ENCODE measurements at places on chromosomes 7 and 10.

- ATAC-seq, result no peak
Measured at GRCh38 chr7:55770778-55771177, 91.8 kb downstream of the SEPTIN14 start.

DNA sequence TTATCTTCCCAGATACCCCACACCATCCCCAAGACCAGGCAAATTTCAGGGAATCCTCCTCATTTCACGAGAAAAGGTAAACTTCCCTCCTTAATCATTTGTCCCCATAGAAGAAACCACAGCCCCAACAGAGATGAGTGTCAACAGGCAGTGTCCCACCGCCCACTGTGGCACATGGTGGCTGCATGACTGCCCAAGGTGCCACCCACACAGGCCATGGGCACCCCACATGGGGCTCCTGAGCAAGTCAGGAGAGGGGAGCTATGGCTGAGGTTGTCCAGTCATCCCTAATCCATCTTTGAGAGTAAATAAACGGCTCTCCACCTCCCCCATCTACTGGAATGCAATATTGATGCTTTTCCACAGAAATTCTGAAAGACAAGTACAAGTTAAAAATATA, 44.1 kb downstream of the ANTXRL start:
- peak; percentile 48 for ATAC-seq

GRCh38 chr10:132650611-132651250, 113.1 kb downstream of the INPP5A start:
- ATAC-seq, result no peak

DNA sequence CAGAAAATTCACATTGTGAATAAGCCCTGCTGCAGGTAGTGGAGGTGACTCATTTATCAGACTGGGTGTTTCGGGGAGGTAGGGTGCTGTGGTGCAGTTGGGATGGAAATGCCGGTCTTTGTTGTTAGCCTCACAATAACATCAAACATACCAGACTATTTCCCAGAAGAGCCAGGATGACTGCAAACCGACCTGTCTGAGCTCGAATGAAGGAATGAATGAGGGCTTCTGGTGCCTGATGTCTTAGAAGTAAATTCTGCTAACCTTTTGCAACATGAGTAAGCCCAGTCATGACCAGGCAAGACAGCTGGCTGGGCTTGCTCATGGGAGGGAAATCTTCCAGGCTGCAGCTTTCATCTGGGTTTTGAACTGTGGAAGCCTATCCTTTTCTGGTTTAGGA, 2.4 kb upstream of the VDAC2 start:
- no peak for ATAC-seq

- ATAC-seq, result no peak
Measured at GRCh38 chr7:151322906-151323305, 18.7 kb upstream of the NUB1 start.

GRCh38 chr10:25278180-25278579, 103.4 kb downstream of the GPR158 start:
- no peak for ATAC-seq

DNA sequence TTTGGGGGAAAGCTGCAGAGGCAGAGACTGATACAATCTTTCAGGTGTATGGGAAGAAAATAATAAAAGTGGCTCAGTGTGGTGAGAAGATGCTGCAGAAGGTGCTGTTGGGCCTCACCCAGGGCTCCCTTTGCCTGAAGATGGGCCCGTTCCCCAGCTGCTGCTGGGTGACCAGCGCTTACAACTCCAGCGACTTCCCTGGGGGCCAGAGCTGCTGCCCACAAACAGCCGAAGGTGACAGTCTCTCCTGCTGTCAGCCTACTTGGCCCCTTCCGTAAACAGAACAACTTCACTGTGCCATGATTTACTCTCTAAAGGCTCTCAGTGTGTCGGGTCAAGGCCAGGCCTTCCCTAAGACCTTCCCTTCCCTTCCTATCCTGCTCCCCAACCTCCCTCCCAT, 93.6 kb upstream of the PCBD1 start:
- no peak for ATAC-seq

GRCh38 chr7:94350734-94351133, 44.0 kb upstream of the COL1A2 start:
- ATAC-seq, result no peak

GRCh38 chr10:92699518-92700381, 10.0 kb downstream of the HHEX start:
- ATAC-seq, result peak; percentile 71

DNA sequence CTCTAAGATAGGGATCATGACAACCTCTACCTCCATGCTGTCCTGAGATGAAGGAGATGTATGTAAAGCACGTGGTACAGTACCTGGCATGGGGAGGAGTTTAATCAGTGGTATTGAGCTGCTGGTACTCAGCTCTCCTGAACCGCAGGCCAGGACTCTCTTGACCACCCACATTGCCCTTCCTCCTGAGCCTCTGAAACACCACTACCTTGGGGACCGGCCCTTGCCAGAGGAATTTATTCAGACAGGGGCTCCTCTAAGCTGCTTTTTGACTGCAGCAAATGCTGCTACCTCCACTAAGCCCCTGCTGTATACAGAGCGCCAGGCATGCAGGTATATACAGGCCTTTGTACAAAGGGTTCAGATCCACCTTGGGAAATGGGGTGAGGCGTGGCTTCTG, 36.7 kb downstream of the COL13A1 start:
- ATAC-seq, result no peak

DNA sequence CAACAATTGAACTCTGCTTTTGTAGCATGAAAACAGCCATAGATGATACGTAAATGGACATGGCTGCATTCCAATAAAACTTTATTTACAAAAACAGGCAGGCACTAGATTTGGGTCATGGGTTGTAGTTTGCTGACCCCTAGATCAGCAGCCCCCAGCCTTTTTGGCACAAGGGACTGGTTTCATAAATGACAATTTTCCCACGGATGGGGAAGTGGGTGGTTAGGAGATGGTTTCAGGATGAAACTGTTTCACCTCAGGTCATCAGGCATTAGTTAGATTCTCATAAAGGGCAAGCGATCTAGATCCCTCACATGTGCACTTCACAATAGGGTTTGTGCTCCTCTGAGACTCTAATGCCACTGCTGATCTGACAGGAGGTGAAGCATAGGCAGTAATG, 16.5 kb upstream of the ANK3 start:
- ATAC-seq, result peak; percentile 8

DNA sequence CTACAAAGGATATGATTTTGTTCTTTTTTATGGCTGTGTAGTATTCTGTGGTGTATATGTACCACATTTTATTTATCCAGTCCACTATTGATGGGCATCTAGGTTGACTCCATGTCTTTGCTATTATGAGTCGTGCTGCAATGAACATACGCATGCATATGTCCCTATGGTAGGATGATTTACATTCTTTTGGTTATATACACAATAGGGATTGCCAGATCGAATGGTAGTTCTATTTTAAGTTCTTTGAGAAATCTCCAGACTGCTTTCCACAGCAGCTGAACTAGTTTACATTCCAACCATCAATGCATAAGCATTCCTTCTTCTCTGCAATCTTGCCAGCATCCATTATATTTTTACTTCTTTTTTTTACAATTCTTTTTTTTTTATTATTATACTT, 35.6 kb upstream of the FAM13C start:
- ATAC-seq, result no peak

GRCh38 chr10:111323389-111323966, 246.6 kb downstream of the ADRA2A start:
- no peak for ATAC-seq

- no peak for ATAC-seq
Measured at GRCh38 chr10:69480068-69480412, 28.8 kb downstream of the TSPAN15 start.

- ATAC-seq, result no peak
Measured at GRCh38 chr10:69425511-69426298, 9.0 kb upstream of the TACR2 start.

DNA sequence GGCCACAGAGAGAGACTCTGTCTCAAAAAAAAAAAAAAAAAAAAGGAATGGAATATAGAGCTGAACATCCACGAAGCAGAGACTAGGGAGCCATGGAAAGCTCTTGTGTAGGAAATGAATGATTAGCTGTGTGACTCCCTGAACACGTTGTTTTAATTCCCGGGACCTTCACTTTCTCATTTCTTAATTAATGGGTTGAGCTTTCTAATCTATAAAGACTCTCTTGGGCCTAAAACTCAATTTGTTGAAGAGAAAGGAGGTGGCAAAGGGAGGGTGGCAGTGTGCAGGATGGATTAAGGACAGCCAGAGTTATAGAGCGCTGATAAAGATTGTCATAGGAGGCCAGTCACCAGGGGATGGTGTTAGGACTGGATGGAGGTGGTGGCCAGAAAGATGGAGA, 48.0 kb downstream of the CYCS start:
- no peak for ATAC-seq

GRCh38 chr10:79269969-79270368, 77.3 kb upstream of the PPIF start:
- ATAC-seq, result no peak

GRCh38 chr10:1454428-1454827, 282.9 kb downstream of the ADARB2 start:
- peak; percentile 99 for ATAC-seq

- ATAC-seq, result no peak
Measured at GRCh38 chr7:48426966-48427555, 255.8 kb downstream of the ABCA13 start.

- no peak for ATAC-seq
Measured at GRCh38 chr7:73766556-73767229, 3.4 kb downstream of the CLDN3 start.

- ATAC-seq, result no peak
Measured at GRCh38 chr7:24152356-24152755, 131.6 kb upstream of the NPY start.

GRCh38 chr7:5351507-5352265, 68.9 kb downstream of the SLC29A4 start:
- no peak for ATAC-seq

DNA sequence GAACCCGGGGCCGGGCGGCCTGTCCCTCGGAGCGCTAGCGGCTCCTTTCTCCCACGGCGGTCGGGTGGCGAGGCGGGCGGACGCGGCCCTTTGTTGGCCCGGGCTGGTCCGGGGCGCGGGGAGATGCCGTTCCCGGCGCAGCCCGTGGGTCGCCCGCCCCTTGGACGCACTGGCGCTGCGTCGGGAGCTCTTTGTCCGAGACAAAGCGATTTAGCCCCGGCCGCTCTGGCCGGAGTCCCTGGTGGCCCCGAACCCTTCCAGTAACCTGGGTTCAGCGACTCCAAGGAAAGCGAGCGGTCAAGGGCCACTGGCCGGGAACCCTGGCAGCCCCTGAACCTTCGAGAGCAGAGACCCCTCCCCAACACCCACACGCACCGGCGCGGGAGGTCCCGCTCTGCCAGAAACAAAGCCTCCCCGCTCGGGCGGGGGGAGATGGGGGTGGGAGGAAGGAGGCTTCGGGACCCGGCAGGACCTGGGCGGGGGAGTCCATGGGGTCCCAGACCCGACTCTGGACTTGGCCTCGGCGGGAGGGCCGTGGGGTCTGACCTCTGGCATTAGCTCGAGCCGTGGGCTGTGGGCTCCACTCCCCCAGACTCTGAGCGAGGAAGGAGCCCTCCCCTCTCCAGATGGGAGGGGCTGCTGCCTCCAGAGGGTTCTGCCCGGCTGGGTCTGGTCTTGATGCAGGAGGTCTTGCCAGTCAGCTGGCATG, 836 bp downstream of the DPYSL4 start:
- ATAC-seq, result no peak

DNA sequence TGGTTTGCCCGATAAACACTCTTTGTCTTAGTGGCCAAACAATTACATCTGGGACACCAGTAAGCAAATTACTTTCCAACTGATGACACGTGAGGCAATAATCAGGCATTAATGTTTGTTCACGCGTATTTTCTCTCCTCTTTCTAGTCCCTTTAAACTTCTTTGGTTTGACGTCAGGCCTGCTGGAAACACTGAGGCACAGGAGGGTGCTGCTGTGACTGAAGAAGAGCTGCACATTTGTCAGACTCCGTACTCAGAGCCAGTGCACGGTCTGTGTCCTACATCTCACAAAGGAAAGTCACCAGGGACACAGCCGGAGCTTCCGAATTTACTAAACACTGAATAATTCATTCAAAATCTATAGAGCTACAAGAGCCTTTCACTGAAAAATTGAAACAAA, 57.6 kb upstream of the ANAPC16 start:
- ATAC-seq, result no peak

GRCh38 chr7:84191261-84191660, 3.3 kb downstream of the SEMA3A start:
- ATAC-seq, result no peak

- ATAC-seq, result peak; percentile 85
Measured at GRCh38 chr7:44377681-44378421, 52.5 kb upstream of the CAMK2B start.

DNA sequence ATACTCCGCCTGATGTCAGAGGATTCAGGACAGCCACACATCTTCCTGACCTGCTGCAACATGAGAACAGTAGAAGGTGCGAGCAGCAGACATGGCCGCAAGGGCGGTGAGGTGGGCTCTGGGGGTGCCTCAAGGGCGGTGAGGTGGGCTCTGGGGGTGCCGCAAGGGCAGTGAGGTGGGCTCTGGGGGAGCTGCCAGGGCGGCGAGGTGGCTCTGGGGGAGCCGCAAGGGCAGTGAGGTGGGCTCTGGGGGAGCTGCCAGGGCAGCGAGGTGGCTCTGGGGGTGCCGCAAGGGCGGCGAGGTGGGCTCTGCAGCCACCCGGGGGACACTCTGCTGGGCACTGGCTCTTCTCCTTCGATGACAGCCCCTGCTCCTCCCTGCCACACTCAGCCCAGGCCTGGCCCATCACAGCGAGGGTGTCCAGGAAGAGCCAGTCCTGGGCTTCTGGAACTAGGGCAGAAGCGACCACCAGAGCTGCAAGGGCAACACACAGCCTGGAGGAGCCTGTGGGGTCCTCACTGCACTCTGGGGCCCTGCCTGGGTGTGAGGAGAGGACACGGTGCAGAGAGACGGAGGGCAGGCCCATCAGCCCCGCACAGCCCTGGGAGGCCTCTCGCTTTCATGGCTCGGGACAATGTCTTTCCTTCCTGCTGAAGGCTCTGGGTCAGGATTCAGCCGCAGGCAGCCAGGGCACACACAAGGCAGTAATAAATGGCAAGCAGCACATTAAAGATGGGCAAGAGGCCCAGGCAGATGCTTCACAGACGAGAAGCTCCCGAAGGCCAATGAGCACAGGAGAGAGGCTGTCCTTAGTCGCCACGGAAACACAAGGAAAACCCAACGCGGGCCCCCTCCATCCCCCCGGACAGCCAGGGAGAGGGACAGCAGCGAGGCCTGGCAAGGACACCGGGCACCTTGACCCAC, 42.5 kb downstream of the STK32C start:
- ATAC-seq, result no peak

- peak; percentile 64 for ATAC-seq
Measured at GRCh38 chr7:116809636-116810266, 52.6 kb upstream of the CAPZA2 start.

- no peak for ATAC-seq
Measured at GRCh38 chr10:78359640-78360091, 326.0 kb downstream of the RPS24 start.

DNA sequence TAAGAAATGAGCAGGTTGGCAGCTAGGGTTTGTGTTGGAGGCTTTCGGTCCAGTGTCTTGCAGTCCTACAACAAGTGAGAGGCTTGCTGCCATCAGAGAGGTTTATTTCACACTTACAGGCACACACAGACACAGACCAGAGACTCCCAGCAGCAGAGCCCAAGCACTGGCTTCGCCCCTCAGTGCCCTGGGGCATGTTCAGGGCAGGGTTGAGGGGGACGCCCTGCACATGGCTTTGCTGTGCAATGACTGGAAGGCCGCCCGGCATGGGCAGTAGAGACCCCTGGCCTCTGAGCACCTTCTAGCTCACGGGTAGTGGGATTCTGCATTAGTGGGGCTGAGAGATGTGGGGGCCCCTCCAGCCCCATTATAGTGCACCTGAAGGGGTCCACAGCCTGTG, 3.8 kb downstream of the SPRN start:
- no peak for ATAC-seq

GRCh38 chr10:8566737-8567136, 512.2 kb downstream of the GATA3 start:
- no peak for ATAC-seq

- no peak for ATAC-seq
Measured at GRCh38 chr7:24403557-24403956, 119.6 kb downstream of the NPY start.

All from stimulated activated memory B cell treated with anti-CD40 and anti-IgM and Interleukin-4, amounts not matched to agents 10 μg/mL and 1 μg/mL and 100 μg/mL, for 72 hours (primary cell).